Esophagus mucosa (tissue), 1 donor: ENCODE measurements at places on chromosomes 1 and 21.

- peak; percentile 63 for ATAC-seq
These were observed 475 bp upstream of the NPPB start for GRCh38 chr1:11858968-11859871.

- no peak for ATAC-seq
These were observed 272.1 kb downstream of the ZNF648 start for GRCh38 chr1:181789395-181789794.

DNA sequence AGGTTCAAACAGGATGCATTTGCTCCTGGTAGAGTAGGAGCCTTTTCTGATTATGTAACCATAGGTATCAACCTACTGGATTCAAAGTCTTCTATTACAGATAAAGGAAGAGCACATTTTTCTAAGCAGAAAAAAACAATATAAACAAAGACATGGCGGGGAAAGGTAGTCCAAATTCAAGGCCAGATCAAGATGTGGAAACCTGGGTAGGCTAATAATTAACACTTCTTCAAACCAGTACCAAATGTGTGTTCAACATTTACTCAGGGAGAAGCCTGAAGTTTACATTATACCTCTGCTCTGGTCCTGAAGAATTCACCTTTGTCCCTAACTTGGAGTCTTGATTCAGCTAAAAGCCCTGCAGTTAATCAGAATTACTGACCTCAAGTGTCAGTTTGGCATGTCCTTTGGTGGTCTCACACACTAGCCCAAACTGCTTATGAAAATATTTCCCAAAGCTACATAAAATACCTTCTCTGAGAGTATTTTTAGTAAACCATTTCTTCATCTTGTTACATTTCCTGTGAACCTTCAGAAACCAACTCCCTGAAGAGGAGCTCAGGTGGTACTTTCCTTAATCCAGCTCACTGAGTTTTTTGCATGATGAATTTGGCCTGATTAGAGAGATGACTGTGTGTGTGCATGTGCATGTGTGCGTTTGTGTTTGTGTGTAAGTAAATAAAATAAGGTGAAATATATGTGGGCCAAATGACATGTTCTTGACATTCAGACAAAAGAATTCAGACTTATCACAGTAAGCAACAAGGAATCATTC, 70.2 kb downstream of the TOR3A start:
- no peak for ATAC-seq

DNA sequence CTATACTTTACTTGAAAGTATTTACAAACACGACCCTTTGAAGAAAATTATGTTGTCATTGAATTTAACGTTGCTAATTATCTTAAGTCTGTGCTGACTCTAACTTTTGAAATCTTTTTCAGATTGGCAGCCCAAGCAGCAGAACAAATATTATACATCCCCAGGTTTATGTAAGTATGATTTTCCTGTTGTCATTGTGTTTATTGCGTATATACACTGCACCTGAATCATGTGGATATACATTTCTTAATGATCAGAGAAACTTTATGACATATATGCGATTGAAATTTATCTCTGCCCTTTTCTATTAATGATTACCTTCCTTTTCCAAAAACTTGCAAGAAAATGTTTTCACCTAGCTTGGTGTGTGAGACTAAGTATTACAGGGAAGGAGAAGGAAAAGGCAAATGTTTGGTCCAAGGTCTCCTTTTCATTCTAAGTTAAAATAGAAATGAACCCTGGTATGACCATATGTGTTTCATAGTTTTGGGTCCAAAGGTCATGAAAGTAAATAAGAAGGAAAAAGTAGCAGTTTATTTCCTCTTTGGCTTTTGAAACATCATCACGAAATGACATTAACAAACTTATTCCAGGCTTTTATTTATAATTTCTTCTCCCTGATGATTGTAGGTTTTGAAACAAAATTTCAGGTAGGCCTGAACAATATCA, 116.8 kb downstream of the VPS13D start:
- no peak for ATAC-seq

GRCh38 chr1:47351305-47351704, 17.7 kb downstream of the CMPK1 start:
- ATAC-seq: peak; percentile 45

DNA sequence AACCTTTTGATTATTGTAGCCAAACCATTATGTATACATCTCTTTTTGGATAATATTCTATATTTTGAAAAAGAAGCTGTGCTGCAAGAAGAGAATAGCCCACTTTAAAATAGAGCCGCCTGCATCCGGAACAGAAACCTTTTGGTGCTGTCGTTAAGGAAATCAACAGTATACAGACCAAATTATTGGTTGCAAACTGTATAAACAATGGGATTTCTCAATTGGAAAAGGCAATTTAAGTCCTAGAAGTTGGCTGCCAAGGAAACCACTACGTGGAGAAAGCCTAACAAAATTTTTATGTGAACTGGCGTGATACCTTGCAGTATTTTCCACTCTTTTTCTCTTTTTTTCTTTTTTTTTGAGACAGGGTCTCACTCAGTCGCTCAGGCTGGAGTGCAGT, 25.8 kb downstream of the DESI2 start:
- ATAC-seq: no peak

DNA sequence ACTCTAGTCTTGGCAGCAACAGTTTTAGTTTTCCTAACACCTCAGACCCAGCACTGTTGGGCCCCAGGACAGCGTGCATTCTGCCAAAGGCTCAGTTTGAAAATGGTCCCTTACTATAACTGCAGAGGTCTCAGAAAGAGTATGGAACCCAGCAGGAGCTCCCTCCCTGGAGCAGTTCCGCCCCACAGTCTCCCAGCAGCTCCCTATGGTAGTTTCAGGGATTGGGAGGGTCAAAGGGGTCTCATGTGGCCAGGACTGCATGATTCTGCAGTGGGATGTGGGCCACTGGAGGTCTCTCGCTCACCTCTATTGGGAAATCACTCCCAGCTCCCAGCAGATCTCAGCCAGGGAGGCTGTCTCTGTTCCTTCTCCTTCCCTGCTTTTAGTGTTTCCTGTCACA, 12.3 kb downstream of the LY9 start:
- ATAC-seq: no peak

DNA sequence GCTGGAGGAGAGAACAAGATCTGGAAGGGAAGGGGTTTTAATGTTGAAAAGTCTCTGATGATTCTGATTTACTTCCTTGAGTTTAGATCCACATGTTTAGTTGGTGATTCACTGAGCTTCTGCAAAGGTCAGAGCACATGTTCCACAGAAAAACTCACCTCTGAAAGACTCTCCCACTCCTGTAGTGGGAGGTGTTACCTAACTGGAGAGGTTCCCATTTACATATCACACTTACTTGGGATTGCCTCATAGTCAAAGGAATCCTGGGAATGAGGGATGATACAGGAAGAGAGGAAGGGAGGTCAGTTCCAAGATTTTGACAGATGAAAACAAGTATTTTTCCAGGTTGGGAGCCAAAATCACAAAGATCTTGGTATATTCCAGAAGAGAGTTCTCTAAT, 2.7 kb upstream of the NTNG1 start:
- ATAC-seq: no peak

DNA sequence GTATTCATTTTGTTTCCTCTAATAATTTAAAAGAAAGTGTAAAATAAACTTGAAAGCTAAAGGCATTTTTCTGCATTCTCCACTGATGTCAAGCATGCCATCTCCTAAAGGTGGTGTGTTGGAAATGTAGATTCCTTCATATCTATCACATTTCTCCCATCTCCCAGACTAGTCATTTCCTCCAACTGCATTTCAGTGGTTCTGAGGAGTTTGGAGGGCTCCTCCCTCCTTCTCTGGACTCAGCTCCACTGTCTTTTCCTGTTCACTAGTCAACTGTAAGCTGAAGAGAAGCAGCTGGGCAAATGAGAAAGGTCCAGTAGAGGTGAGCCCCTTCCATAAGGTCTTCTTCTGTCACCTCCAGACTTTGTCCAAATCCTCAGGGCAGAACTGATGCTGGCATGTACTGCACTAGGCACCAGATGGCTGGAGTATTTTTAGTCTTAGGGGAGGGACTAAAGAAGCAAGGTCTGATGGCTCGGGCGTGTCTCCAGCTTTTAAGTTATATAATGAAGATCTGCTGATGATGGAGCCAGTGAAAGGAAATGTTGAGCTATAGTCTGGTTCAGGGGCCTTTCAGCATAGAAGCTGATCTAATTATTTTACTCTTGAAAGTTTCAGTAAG, 186.1 kb downstream of the NTNG1 start:
- no peak for ATAC-seq

DNA sequence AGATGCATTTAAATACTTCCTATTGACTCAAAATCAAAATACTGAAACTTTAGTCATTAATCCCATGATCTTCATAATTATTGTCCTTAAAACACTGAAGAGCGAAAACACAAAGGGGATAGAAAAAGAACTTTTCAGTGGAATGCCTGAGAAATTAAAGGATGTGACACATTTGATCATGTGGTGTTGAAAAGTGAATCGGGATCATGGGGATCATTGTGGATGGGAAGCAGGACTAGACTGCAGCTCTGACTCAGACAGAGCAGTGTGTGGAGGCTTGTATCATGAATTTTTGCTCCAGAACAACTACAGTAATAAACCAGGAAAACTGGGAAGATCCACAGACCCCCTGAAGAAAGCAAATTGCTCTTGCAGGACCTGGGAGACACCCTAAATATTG, 161.1 kb upstream of the CXADR start:
- no peak for ATAC-seq

GRCh38 chr1:39177706-39178105, 26.8 kb upstream of the MACF1 start:
- no peak for ATAC-seq

GRCh38 chr1:235098991-235099390, 29.6 kb downstream of the TOMM20 start:
- no peak for ATAC-seq

DNA sequence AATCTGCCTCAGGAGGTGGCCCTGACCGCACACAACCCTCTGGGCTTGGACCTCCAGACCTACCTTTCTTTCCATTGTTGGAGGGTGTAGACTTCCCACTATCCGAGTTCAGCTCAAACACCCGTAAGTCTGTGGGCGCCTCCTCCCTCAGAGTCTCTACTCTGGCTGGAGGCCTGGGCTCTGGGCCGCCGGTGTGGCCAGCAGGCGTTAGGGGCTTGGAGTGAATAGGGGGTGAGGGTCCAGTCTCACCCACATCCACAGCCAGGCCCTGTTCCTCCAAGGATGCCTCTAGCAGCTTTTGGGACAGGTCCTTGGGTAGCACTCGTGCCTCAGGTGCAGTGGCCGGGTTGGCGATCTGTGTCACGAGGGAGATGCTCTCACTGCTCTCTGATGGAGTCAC, 13.9 kb downstream of the TSSK3 start:
- no peak for ATAC-seq

DNA sequence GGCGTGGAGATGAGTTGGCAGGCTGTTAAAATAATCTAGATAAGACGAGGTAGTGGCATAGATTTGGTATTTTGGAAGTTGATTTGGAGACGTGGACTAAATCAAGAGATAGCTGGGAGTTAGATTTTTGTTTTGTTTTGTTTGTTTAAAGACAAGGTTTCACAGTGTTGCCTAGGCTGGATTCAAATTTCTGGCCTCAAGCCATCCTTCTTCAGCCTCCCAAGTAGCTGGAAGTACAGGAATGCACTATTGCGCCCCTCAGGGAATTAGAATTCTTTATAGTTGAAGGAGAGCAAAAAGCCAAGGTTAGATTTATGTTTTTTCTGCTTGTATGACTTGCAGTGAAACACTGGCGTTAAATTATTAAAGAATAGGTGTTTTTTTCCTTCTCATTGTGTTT, 22.3 kb upstream of the SNRPE start:
- no peak for ATAC-seq
